Stimulated activated naive CD4-positive, alpha-beta T cell (primary cell): ENCODE measurements at places on chromosomes 1 and 21.

- DNase-seq = no peak
These were observed 88.2 kb downstream of the ZSCAN20 start for GRCh38 chr1:33560680-33561079.

- no peak for DNase-seq
These were observed 29.2 kb upstream of the PGBD5 start for GRCh38 chr1:230455291-230455690.

- DNase-seq = no peak
These were observed at the start of gene GABRD for GRCh38 chr1:2019172-2019543. Gene GABRD, plus strand, starts transcription at chr1:2019345. Its CDS starts 79 bp downstream, at chr1:2019424.

GRCh38 chr1:47703156-47703825 lies 265.4 kb downstream of the FOXD2 start:
- no peak for DNase-seq

DNA sequence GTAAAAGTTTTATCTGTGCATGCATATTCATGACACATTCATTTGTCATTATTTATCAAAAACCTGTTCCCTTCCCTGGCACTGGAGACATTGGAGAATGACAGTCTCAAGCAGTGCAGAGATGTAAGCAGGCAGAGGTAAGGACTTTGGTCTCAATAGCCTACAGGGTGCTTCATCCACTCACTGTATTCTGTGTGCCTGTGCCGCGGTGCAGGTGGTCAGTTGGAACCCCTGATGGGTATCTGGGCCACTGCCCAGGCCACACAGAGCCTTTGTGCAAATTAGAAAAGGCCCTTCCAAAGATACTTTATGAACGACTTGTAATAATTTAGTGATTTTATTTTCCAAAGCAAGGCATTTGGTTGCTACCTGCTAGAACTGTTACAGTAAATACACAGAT lies 44.0 kb downstream of the CDC42 start:
- no peak for DNase-seq

GRCh38 chr1:146029117-146029516 lies 7.6 kb upstream of the HJV start:
- DNase-seq = no peak

DNA sequence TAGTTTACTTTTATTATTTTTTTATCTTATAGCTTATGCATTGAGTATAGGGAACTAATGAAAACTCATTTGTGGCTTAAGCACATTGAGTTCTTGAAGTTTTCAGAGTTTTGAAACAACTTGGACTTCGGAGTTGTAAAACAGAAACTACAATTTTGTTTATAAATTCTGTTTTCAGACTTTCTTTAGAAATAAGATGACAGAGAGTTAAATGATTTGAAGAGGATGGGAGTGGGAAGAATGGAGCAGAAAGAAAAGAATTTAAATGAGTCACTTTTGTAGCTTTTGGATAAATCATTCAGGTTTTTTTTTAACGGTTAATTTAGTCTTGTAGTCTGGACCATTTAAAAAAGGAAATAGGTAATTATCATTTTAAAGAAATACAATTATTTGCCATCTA lies 32.3 kb downstream of the INKA2 start:
- DNase-seq = no peak

- DNase-seq = no peak
These were observed 14.4 kb upstream of the CAMTA1 start for GRCh38 chr1:6770751-6771440.

- DNase-seq = no peak
These were observed 1.2 kb upstream of the CRCT1 start for GRCh38 chr1:152513081-152513480.

- DNase-seq = no peak
These were observed 63.2 kb downstream of the SSBP3 start for GRCh38 chr1:54342742-54343687.

- no peak for DNase-seq
These were observed 3.8 kb downstream of the PHGDH start for GRCh38 chr1:119715542-119715941.
